ENCODE measurements at places on chromosomes 2 and 18.

DNA sequence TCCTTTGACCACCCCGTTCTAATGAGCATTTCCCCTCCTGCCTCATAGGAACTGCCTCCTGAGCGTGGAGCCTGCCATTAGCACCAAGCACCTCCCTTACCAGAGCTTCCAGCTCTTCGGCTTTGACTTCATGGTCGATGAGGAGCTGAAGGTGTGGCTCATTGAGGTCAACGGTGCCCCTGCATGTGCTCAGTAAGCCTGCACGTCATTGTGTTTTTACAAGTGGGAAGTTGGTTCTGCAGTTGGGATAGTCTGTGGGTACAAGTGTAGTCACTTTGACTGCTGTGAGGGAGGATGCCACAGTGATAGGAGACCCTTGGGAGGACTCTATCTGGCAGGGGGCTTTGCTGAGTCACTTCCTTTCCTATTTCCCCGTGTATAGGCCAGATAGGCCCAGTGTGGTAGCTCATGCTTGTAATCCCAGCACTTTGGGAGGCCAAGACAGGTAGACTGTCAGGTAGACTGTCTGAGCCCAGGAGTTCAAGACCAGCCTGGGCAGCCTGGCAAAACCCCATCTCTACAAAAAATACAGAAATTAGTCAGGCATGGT is 22.0 kb upstream of the POLR1B start:
- DNase-seq = no peak

DNA sequence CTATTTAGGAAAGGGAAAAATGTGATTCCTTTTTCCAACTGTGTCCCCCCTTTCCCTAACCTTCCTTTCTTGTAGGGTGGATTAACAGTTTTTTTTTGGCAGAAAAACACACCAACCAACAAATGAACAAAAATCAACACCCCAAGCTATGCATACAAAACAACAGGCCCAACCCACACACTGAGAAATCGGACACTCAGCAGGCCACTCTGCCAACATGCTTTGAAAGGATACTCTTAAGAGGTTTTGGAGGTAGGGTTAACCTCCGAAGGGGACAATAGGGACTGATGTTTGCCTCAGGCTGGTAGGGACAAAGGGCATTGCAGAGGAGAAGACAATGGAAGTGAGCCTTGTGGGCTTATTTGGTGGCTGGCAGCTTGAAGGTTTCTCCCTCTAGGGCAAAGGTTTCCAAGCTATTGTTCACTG is 33.1 kb upstream of the POLE4 start:
- no peak for DNase-seq

- DNase-seq = no peak
Measured at GRCh38 chr2:135182190-135182589, 130.1 kb downstream of the RAB3GAP1 start.

GRCh38 chr2:66498289-66498975 is 63.5 kb downstream of the MEIS1 start:
- DNase-seq = no peak

- DNase-seq = no peak
Measured at GRCh38 chr18:7658701-7659100, 91.6 kb downstream of the PTPRM start.

- no peak for DNase-seq
Measured at GRCh38 chr2:218146056-218146455, 20.2 kb downstream of the CXCR2 start.

- no peak for DNase-seq
Measured at GRCh38 chr18:52334896-52335295, 5.1 kb upstream of the DCC start.

GRCh38 chr18:6374340-6374739 is 40.4 kb downstream of the L3MBTL4 start:
- no peak for DNase-seq

GRCh38 chr2:214671319-214671885 is 138.1 kb downstream of the BARD1 start:
- DNase-seq = no peak

- peak; percentile 23 for DNase-seq
Measured at GRCh38 chr2:66236067-66236685, 198.7 kb upstream of the MEIS1 start.

All from gastrocnemius medialis (tissue), 4 donors.